ENCODE measurements at places on chromosomes 2 and 18.

DNA sequence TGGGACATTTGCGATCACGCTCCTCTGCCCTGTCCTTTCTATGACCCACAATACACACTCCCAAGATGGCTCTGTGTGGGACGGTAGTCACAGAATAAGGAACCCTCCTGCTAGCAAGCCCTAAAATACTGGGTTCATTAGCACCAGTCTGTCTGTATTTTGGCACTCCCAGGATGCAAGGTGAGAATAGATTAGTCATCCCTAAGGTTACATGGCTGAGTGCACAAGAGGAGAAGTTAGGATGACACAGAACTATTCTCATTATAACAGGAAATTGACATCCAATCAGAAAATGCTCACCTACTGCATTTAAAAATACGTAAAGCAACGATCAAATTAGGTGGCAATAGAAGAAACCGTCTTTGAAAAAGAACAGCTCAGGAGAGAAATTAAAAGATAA lies 590.2 kb downstream of the EPHA4 start:
- DNase-seq: no peak

DNA sequence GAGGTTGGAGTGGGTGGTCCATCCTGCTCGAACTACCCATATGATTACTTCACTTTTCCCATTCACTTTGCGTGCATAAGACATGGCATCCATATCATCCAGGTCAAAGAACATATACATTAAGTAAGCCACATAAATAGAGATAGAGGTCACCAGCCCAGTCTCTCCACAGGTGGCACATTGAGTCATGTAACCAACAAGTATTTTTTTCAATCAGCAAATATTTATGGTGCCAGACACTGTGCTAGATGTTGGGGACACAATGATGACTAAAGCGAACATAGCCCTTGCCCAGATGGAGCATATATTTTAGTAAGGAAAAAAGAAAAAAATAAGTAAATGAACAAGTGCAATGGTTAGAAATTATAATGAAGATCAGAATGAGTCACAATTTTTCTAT lies 83.6 kb upstream of the LCLAT1 start:
- no peak for DNase-seq

- no peak for DNase-seq
Measured at GRCh38 chr2:387980-388421, 100.1 kb upstream of the ALKAL2 start.

DNA sequence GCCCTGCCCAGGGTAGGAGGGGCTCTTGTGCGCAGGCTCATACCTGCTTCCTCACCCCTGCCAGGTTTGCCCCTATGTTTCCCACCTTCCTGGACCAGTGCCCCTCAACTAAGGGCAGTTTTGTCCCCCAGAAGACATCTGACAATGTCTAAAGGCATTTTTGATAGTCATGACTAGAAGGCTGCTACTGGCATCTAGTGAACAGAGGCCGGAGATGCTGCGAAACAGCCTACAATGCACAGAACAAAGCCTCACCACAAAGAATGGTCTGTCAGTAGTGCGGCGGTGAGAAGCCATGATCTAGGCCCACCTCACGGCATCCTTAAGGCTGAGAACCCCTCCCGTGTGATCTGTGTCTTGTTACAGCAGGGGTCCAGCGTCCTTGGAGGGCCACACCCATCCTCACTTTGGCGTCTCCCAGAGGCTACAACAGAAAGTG lies 96.0 kb downstream of the TMEM17 start:
- DNase-seq: no peak

DNA sequence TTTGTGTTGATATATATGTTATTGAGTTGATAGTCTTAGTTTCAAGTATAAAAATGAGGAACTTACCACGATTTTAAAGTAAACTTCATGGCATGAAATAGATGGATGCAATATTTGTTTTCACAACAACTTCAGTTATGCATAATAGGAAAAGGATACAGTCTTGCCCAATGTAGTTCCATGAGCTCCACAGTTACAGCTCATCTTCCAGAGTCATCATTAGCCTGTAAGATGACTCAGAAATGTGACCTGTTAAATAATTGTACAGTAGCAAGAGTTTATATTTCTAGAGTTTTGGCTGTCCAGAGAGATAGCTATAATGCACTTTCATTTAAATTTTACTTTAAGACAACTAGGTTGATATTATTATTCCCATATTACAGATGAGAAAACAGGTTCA lies 80.9 kb upstream of the ARHGAP28 start:
- DNase-seq: no peak

DNA sequence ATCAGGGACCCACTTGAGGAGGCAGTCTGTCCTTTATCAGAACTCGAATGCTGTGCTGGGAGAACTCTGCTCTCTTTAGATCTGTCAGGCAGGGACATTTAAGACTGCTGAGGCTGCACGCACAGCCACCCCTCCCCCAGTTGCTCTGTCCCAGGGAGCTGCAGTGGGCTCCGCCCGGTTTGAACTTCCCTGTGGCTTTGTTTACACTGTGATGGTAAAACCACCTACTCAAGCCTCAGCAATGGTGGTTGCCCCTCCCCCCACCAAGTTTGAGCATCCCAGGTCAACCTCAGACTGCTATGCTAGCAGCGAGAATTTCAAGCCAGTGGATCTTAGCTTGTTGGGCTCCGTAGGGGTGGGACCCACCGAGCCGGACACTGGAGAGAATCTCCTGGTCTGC lies 11.8 kb upstream of the LHCGR start:
- no peak for DNase-seq

DNA sequence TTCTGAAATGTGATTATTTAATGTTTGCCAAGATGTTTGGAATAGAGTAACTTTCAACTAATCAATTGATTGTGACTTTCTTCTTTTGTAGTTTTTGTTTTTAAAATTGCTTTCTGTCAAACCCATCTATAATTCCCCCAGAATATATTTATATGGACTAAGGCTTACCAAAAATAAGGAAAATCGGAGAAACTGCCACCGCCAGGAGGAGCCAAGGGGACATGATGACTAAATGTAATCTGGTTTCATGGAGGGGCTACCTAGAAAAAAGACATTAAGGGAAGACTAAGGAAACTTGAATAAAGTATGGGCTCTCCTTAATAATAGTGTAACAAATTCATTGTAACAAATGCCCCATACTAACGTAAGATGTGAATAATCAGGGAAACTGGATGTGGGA lies 19.5 kb downstream of the BOLA3 start:
- DNase-seq: no peak

Data from stimulated activated naive CD4-positive, alpha-beta T cell treated with Interleukin-2 at 50 U/mL for 16 hours (primary cell).